ENCODE measurements at places on chromosomes 6 and 20.

DNA sequence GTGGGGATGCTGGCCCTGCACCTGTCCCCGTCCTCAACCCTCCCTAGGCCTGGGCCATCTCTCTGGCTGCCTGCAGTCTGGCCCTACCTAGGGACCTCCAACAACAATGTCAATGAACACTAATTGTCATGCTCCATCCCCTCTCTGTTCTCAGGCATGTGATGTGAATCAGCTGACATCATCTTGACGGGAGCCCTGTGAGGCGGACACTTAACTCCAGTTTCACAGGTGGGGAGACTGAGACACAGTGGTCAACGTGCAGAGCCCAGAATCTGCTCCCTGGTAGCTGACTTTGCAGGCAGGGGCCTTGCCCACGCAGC lies 762 bp upstream of the TCEA2 start:
- DNase-seq, result no peak

DNA sequence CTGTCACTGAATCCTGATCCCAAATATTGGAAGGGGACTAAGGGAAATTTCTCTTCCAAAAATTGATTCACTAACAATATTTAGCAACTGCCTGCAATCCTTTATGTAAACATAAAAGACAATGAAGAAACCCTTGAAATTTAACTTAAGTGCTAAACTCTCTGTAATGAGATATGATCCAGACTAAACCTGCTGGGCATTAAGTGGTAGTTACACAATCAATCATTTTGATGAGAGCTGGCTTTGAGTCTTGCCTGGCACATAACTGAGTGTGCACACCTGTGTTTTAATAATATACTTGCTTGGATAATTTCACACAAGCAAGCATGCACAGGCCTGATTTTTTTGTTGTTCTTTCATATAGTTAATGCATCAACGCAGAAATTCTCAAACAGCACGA lies 9.8 kb upstream of the ZFP64 start:
- peak; percentile 89 for DNase-seq

DNA sequence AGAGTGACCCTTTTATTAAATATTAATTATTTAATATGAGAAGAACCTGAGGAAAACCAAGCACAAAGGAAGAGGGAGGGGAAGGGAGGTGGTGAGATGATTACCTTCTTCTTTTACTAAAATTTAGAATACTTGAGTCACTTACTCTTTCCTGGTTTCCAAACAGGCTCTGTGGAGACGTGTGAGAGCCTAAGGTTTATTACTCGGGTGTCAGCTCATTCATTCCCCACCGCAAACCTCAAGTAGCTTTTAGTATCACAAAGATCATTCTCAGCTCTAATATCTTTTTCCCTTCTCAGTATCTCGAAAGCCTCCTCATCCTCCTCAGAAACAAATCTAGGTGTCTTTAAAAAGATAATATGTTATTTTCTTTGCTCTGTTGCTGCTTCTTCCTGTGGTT lies 497.2 kb upstream of the JARID2 start:
- DNase-seq, result no peak

- DNase-seq, result no peak
Observed at GRCh38 chr6:20574355-20574754, 40.1 kb downstream of the CDKAL1 start.

- DNase-seq, result no peak
Observed at GRCh38 chr20:24032400-24032898, 43.9 kb upstream of the GGTLC1 start.

- DNase-seq, result no peak
Observed at GRCh38 chr6:50819904-50820868, 1.5 kb downstream of the TFAP2B start.

GRCh38 chr20:53222416-53222815 lies 250.3 kb downstream of the TSHZ2 start:
- DNase-seq, result no peak

GRCh38 chr20:62860391-62860923 lies 1.2 kb downstream of the TCFL5 start:
- DNase-seq, result no peak

DNA sequence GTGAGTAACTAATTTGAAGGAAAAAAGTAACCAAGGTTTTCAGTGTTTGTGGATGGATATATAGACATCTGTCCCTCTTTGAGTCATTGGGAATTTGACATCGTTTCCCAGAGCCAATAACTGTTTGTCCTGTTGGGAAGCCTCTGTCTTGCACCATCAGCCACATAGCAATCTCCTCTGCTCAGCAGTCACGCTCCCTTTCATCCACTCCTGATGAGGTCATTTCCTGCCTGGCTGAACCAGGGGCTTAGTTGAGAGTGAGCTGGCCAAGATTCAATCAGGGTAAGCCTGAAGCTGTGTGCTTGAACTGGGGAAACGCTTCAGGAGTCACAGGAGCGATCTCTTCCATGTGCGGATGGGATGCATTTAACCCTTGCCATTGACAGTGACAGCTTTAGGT lies 121.5 kb upstream of the FOXQ1 start:
- DNase-seq, result no peak

DNA sequence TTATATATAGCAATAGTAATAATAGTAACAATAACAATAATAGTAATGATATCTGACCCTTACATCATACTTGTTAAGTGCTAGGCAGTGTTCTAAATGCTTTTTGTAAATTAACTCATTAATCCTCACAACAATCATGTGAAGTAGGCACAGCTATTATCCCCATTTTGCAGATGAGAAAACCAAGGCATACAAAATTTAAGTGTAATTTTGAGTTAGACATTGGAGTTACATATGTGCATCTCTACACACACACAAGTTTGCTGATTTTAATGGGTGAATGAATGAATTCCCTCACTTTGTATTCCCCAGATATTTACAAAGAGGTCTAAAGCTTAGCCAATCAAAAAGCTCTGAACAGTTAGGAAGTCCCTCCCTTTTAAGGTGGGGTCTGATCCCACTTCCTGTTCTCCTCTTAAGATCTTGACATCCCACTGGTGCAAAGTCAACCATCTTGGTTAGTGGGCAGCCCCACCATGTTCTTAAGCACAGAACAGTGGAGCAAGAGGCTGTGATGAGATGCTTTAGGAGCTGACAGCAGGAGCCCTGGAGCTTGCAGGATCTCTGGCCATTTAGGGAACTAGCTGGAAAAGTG lies 85.3 kb upstream of the FOXP4 start:
- DNase-seq, result no peak

GRCh38 chr6:136962661-136963060 lies 40.6 kb downstream of the SLC35D3 start:
- peak; percentile 95 for DNase-seq

DNA sequence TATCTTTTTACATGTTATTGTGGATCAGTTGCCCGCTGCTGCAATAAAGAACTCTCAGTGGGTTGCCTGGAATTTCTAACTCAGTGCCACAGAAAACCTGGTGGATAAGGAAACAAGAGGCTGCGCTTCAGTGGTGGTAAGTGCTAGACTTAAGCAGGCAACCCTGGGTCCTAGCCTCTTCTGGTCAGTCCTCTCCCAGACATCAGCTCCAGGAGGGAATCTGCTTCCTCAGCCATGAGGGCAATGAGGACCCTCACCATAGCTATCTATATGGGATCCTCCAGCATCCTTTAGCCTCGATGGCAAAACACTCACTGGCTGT lies 490.7 kb upstream of the SULF2 start:
- DNase-seq, result no peak

GRCh38 chr6:12955956-12956355 lies 239.4 kb downstream of the PHACTR1 start:
- no peak for DNase-seq

DNA sequence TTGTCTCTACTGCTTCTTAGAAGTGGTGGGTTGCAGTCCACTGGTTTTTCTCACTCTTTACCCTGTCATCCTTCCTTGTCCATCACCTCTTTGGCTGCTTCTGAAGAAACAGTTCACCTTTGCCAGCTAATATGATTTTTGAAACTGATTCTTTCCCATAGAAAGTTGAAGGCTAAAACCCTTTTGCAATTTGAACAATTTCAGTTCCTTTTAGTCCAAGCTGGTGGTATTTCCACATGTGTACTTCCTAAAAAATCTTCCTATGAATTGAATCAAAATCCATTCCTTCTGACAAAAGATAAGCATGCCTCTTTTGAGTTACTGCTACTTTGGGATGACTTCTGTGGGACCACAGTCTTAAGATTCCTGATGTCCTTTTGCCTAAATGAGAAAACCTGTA lies 210.0 kb upstream of the MAN1A1 start:
- DNase-seq, result no peak

GRCh38 chr20:31638317-31638716 lies 605 bp downstream of the COX4I2 start:
- no peak for DNase-seq
